ENCODE measurements at places on chromosomes 16 and 17.

GRCh38 chr17:78371056-78371455 is 7.4 kb upstream of the PGS1 start:
- ATAC-seq, result no peak

- ATAC-seq, result no peak
Measured at GRCh38 chr16:88538366-88539060, 31.7 kb upstream of the ZC3H18 start.

DNA sequence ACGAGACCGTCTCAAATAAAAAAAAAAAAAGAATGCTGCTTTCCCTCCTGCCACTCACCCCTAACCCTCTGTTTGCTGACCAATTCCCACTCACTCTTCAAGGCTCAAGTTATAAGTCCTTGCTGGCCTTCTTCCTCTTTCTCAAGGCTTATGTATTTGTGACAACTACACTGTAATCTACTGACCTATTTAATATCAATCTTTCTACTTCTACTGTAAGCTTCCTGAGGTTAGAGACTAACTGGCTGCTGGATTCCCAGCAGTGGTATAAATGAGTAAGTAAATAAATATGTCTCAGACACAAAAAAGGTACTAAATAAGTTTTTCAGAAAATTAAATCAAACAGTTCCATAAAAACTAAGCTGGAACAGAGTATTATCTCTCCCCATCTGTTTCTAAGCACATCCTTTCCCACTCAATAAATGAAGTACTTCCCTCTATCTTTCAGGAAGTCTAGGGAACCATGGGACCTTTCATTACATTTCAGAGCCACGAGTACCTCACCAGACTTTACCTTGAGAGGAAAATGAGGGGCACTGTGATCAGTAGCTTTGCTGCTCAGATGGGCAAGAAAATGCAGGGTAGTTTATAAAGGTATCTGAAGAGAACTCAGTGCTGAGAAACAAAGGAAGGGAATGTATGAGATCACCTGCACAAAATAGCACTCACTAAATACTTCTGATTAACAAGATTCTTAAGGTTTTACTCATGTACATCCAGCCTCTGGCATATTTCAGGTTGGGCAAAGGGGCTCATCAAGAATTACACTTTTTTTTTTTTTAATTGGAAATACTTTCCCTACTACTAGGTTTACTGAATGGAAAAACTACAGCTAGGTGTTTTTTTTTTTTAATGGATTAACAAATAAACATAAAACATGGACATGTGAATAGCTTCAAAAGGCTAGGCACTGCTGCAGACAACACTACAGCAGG is 10.8 kb downstream of the SSH2 start:
- ATAC-seq, result no peak

GRCh38 chr17:40547079-40547784 is 18.0 kb downstream of the CCR7 start:
- ATAC-seq, result peak; percentile 41

DNA sequence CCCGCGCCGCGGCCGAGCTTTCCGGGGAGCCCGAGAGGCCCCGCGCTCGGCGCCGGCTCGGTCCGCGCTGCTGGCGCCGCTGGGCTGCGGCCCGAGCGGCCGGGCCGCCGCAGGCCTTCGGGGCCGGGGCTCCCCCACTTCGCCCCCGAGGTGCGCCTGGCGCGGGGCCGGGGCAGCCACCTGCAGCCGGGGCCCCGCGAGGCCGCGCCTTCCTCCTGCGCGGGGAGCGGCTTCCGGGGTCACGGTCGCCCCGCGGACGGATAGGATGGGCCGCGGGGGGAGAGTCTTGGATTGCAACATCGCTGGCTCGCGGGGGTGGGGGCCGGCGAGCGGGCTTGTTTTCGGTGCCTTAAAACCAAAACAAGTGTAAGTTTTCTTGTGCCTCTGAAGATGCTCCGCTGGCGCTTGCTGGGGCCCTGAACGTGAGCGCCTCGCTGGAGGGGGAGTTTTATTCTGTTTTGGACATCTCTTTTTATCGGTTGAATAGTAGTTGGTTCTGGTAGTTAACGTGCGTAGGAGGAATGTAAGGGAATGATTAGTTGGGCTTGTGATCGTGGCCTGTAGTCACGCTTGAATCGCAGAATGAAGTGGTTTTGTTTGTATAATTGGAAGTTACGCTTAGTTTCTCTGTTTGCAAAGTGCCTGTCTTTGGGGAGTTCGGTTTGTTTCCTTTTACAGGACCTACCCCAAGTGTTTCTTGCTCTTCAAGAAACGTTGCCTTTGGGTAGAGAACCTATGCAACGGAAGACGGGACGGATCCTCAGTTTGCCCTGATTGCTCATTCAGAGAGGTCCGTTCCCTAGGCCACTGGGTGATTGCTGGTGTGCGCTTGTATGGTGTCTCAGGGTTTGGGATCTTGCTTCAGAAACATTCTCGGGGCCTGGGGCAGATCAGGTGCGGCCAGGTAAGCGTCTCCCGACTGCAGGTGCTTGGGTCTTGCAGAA is 724 bp downstream of the UBE2I start:
- ATAC-seq, result peak; percentile 21

- peak; percentile 13 for ATAC-seq
Measured at GRCh38 chr17:10316801-10317542, 55.8 kb downstream of the MYH13 start.

GRCh38 chr17:1762901-1763898 is 1.3 kb downstream of the SERPINF1 start:
- ATAC-seq, result no peak

DNA sequence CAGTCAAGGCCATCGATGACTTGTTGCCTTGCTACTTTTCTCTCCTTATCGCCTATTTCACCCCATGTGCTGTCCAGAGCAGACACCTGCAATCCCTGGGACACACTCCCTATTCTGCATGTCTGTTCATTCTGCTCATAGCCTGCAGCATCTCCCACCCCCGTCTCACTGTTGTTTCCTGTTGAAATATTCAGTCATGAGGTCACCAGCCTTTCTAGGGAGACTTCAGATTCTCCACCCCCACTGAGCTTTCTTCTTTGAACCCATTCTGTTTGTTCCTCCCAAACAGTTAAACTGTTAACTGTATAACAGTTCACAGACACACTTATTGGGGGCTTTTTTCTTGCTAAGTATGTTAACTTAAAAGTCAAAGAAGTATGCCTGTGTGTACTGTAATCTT is 94.4 kb downstream of the AATF start:
- ATAC-seq, result no peak

GRCh38 chr17:68733241-68734176 is 132.3 kb upstream of the FAM20A start:
- no peak for ATAC-seq

GRCh38 chr17:9971991-9972390 is 66.9 kb upstream of the RCVRN start:
- ATAC-seq, result no peak

DNA sequence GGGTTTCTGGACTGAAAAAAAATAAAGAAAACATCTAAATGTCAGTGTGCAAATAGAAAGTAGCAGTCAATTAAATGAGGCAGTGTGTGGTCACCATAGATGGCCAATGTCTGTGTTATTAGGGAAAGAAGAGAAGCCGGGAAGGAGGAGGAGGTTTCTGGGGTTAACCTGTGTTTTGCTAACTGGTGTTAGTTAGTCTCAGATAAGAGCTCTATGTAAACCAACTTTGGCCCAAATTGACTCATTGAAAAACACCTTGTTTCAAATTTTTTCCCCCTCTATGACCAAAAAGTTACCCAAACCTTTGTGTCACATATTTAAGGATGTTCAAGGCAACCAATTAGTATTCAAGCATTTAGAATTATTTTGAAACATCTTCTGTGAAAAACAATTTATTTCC is 530.9 kb downstream of the MAF start:
- peak; percentile 32 for ATAC-seq

DNA sequence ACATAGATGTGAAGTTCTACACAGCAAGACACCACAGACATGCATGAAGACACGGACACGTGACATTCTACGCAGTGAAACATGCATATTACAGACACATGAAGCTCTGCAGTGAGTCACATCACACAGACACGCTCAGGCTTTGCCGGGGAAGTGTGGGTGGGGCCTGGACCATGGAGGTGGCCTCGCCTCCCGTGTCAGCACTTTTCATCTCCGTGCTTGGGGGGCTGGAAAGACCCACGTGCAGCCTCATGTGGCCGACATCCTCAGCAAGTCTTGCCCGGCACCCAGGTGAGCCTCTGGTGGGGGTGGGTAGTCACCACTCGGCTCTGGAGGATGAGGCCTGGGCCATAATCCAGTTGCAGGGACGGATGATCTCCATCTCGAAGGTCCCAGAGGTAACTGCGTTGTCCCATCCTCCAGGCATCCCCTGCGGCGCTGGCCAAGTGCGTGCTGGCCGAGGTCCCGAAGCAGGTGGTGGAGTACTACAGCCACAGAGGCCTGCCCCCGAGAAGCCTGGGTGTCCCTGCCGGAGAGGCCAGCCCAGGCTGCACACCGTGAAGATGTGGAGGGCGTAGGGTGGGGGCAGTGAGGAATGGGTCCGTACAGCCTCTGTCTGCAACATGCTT is 17.3 kb upstream of the DPEP1 start:
- ATAC-seq, result no peak

GRCh38 chr16:4679156-4679849 is 14.1 kb upstream of the NUDT16L1 start:
- no peak for ATAC-seq

DNA sequence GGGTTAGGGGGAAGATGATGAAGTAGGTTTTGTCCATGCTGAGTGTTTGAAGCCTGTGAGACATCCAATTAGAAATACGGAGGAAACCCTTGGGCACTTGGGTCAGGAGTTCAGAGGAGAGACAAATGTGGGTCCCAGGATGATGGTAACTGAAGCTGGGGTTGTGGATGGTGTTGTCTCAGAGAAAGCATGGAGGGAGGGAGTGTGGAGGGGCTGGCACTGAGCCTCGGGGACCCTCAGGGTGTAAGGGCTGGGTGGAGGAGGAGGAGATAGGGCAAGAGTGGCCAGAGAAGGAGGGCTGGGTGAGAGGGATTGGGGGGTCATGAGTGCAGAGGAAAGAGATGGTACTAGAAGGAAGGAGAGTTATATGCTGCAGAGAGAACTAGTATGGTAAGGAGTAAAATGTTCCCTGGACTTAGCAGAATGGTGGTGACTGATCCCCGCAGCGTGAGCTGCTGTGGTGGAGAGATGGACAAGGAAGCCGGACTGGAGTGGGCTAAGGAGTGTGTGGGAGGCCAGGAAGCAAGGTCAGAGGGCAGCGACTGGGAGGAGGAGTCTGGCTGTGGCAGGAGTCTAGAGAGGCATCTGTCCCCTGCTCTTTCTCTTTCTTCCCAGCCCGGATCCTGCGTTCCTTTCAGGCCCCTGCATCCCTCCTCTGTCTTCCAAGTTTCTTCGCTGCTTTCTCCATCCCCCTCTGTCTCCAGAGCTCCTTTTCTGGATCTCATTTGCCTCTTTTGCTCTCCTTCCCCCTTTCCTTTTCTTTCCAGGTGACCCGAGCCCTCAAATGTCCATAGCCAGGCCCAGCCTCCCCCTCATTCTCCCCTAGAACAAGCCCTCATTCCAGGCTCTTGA is 3.9 kb upstream of the COL1A1 start:
- no peak for ATAC-seq

DNA sequence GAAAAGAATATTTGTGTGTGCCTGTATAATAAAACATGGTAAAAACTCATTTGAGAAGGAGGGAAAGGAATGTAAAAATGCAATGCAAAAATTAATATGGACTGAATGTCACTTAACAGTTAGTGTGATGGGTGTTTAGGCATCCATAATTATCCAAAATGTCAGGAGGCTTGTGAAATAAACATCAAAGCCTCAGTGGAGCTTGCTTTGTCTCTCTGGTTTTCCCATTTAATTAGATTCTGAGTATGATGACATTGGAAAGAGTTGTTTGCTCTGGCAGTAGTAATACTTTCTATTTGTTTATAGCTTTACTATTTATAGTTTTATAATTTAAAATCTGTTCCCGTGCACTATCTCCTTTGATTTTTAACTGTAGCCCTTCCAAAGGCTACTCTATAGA is 51.9 kb downstream of the CNTNAP4 start:
- ATAC-seq, result no peak

GRCh38 chr16:50802000-50802399 is 60.1 kb downstream of the CYLD start:
- no peak for ATAC-seq

DNA sequence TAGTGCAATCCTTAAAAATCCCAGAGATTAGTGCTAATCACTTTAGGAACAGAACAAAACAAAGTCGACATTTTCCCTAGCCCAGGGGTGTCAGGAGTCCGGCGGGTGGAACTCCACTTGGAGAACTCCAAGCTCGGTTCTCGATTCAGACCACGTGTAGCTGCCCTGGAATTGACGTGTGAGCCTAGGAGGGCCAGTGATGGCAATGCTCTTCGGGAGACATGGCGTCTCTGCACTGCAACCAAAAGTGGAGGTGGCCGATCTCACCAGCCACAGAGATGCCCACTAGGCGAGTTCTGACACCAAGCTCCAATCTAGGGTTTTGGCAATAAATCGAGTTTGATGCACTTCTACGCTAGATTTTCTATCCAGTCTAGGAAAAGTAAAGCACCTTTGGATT is 17.6 kb downstream of the MAP1LC3B start:
- ATAC-seq, result no peak

GRCh38 chr16:88533381-88533917 is 36.8 kb upstream of the ZC3H18 start:
- no peak for ATAC-seq

DNA sequence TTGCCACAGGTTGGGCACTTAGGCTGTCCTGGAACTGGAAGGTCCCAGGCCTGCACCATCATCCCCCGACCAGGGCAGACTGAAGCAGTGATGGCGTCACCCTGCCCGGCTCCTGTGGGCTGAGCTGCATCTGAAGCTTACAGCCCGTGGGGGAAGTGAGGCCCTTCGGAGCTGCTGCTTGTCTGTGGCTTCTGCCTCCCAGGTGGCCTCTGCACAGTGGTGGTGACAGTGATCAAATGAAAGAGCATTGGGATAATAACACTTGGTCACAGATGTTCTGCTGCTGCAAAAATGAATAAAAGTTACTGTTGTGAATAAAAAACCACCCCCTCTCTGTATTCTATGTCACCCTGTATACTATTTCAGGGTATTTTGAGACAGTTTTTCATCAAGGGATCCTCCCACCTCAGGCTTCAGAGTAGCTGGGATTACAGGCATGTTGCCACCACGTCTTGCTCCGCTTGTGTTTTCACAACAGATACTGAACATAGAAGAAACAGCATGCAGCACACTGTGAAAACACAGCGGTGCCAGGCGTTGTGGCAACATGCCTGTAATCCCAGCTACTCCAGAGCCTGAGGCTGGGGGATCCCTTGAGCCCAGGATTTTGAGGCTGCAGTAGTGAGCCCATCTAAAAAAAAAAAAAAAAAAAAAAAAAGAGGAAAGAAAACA is 165.0 kb downstream of the LGALS9B start:
- ATAC-seq, result no peak

DNA sequence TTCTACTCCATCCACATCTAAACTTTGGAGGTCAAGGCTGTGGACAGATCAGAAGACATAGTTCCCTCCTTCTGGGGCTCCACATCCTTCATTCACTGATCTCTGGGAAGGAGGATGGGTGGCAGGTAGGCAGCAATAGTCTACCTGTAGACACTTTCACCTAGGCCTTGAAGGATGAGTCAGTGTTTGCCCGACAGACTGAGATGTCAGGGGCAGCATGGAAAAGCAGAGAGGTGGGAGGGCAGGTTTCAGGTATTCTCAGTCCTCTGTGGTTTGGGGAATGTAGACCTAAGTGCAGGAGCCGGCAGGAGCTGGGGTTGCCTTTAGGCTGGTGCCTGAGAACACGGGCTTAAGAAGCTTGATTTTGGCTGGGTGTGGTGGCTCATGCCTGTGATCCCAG is 171.9 kb upstream of the ZNF267 start:
- ATAC-seq, result no peak

GRCh38 chr16:82156761-82157533 is 13.1 kb downstream of the MPHOSPH6 start:
- ATAC-seq, result no peak

GRCh38 chr17:49157784-49158183 is 25.2 kb downstream of the B4GALNT2 start:
- no peak for ATAC-seq

- no peak for ATAC-seq
Measured at GRCh38 chr17:63821804-63822203, 5.4 kb upstream of the PSMC5 start.

Measured in activated CD4-positive, CD25-positive, alpha-beta regulatory T cell treated with anti-CD3 and anti-CD28 coated beads, Interleukin-2, amount 50 U/mL, for 24 hours (primary cell).